Hindlimb muscle (tissue), 1 donor: ENCODE measurements at places on chromosomes 11 and 22. TPM values are rescaled to one million over a fixed set of nuclear protein-coding genes. Genes with fewer than 3 reads are reported as not detected.

GRCh38 chr22:37309211-37310074 lies 27.1 kb downstream of the CYTH4 start:
- DNase-seq, result no peak

DNA sequence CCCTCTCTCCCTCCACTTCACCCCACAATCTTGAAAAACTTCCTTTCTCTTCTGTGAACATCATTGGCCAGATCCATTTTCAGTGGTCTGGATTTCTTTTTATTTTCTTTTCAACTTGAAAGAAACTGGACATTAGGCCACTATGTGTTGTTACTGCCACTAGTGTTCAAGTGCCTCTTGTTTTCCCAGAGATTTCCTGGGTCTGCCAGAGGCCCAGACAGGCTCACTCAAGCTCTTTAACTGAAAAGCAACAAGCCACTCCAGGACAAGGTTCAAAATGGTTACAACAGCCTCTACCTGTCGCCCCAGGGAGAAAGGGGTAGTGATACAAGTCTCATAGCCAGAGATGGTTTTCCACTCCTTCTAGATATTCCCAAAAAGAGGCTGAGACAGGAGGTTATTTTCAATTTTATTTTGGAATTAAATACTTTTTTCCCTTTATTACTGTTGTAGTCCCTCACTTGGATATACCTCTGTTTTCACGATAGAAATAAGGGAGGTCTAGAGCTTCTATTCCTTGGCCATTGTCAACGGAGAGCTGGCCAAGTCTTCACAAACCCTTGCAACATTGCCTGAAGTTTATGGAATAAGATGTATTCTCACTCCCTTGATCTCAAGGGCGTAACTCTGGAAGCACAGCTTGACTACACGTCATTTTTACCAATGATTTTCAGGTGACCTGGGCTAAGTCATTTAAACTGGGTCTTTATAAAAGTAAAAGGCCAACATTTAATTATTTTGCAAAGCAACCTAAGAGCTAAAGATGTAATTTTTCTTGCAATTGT lies 92.3 kb downstream of the CD44 start:
- DNase-seq, result no peak

DNA sequence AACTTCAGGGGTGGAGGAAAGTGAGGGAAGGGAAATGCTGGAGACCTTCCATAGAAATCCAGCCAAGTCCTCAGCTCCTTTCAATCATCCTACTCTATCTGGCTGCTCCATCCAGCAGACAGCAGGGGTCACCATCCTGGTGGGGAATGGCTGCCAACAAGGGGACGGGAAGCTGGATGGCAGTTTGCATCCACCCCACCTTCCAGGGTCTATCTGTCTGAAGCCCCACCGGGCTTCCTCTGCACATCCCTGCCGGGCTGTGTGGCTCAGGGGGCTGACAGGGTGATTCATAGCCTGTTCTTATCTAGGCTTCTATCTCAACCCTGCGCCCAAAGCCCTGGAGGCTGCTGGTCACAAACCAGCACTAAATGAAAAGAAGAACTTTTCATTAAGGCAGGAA lies 1.1 kb downstream of the SYTL2 start:
- DNase-seq, result no peak

- no peak for DNase-seq
Observed at GRCh38 chr11:6489306-6489705, 7.8 kb upstream of the DNHD1 start.

- DNase-seq, result no peak
Observed at GRCh38 chr11:20060181-20060580, 100.1 kb downstream of the DBX1 start.

DNA sequence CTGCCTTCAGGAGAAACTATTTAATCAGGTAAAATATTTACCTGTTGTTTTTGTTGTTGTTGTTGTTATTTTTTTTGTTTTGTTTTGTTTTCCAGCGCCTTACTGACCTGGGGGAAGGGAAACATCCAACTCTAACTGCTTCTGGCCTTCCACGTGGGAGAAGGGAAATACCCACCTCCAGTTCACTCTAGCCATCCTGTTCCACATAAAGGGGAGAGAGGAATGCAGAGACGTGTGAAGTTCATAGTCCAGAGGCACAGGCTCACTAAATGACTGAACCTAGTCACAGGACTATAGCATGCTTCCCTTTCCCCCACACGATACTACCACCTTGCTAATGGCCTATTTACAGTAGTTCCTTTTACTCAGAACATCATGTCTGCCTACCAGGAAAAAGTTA lies 72.4 kb upstream of the VSTM5 start:
- DNase-seq, result no peak

DNA sequence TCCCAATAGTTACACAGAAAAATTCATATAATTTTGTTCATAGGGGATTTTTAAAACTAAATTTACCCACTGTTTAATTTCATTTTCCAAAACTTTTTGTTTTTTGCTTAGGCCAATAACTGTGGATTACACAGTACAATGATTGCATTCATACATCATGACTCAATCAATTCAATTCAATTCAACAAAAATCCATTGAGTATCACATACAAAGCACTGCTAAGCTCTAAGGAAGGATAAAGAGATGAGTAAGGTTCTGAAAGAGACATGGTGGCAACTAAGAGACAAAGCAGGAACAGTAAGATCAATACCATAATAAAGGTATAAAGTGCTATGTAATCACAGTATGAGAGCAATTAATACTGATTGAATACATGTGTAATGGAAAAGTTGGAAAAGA lies 9.4 kb upstream of the LAYN start:
- DNase-seq, result no peak

DNA sequence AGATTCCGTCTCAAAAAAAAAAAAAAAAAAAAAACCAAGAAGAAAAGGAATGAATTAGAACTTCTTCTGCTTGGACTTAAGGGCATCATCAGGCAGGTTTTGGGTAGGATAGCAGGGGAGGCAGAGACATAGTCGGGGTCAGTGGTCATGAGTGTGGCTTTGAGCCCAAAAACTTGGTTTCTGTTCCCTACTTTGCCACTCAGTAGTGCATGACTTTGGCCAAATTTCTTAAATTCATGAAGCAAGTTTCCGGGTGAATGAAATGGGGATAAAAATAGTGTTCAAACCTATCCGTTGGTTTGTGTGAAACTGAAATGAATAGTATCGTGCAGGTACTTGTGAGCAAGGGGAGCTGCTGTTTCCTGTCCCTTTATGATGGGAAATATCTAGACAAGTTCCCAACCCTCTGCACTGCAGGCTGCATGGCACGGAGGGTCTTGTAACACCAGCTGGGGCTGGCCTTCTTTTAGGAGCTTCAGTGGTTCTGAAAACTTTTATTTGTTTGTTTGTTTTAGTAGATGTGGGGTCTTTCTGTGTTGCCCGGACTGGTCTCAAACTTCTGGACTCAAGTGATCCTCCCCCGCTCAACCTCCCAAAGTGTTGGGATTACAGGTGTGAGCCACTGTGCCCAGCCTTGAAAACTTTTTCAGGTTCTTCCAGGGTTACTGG lies 18.4 kb downstream of the NEAT1 start:
- no peak for DNase-seq

- no peak for DNase-seq
Observed at GRCh38 chr11:107851704-107852310, 6.8 kb downstream of the SLC35F2 start.

DNA sequence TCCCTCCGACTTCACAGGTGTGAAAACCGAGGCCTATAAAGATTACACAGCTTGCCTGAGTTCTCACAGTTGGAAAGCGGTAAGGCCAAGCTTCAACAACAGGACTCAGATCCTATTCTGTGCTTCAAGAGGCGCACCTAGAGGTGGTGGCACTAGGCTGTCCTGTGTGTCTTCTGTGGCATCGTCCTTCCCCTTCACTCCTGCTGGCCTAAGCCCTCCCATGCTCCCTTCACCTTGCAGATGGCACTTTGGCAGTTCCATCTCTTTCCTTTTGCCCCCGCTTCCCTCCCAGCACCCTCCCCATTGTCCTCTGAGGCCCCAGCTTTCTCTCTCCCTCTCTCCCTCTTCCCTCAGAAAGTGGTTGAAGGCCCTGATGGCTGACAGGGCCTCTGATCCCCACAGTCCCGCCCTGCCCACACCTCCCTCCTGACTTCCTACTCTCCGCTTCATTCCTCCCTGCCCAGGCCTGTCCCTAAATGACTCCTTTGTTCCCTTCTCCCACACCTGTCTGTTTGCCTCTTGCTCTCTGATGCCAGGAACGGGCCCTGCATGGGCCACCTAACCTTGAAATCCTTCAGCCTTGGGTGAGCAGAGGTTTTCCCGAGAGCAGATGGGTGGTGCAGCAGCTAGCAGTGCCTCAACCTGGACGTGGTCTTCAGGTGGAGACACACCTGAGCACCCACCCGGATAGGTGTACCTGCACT lies 5.8 kb downstream of the TRIM29 start:
- DNase-seq, result no peak

DNA sequence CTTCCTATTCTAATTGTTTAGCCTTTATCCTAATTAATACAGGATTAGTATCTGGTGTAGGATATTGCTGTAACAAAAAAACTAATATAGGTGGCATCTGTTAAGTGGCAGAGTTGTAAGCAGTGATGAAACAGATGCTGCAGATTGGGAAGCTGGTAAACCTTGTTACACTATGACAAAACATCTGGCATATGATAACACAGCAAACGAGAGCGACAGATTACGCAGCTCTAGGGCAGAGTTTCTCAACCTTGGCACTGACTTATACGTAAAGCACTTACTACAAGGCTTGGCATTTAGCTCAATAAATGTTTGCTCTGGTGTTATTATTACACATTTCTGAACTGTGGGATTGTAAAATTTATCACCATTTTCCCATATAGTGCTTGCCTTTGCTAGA lies 137.0 kb downstream of the ATG16L2 start:
- DNase-seq, result no peak

DNA sequence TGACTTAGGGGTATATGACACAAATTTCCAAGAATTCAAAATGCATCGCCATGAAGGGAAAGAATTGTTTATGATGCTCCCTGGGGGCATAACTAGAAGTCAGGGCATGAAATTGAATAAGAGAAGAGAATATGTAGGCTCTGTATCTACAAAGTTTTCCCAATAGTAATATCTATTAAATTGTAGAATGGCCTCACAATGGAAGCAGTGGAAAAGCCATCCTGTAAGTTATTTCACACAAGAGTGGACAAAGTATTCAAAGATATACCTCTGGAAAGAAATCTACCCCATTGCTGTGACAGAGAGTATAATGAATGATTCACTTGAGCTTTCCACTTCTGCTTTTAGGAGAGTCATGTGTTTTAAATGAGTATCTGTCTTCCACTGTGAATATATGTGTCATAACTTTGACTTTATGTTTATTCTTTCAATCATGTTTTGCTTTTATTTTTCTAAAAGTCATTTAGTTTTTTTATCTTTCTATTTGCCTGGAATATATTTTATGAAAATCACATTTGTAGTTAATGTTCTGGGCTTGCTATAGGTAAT lies 65.7 kb upstream of the DDI1 start:
- DNase-seq, result no peak

DNA sequence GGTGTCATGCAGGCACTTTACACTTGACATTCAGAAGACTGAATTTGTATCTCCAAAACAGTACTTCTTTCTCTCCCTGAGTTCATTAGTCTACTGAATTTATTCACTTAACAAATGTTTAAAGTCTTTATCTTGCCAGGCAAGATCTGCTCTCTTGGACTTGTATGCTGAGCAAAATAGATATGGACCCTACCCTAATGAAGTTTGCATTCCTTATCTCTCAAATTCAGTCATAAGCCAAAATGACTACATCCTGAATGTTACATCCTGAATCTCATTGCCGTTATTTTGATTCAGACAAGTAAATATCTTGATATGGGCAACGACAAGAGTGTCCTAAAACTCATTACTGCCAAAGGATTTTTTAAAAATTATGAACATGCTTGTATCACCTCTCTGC lies 29.7 kb downstream of the FAR1 start:
- no peak for DNase-seq

- DNase-seq, result no peak
Observed at GRCh38 chr11:61589961-61590360, 9.1 kb upstream of the SYT7 start.

GRCh38 chr11:64538501-64538951 lies 52.5 kb upstream of the SLC22A12 start:
- DNase-seq, result no peak

GRCh38 chr22:28973352-28973751 lies 88.3 kb downstream of the C22orf31 start:
- DNase-seq, result no peak

DNA sequence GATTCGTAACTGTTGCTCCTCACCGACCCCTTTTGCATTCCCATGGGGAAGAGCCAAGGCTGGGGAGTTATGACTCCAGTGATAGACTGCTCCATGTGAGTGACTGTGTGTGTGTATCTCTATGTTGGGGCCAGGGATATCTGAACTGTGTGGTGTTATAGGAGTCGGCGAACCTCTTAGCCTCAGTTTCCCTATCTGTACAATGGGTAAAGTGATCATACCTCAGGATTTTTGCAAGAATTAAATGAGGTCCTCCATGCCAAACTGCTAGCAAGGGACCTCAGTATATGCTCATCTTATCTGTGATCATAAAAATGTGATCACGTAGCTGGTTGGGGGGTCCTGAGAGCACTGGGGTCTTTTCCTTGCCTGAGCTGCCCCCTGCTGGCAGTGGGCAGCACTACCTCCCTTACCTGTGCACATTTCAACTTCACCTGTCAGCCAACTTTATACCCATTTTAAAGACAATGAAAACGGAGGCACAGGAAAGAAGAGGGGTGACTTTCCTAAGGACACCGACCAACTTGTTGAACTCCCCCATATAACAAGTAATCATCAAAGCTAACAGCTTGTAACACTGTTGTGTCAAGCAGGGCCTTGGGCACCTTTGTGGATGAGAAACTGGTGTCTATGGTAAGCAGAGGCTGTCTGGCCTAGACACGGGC lies 1.4 kb upstream of the DPP3 start:
- no peak for DNase-seq

DNA sequence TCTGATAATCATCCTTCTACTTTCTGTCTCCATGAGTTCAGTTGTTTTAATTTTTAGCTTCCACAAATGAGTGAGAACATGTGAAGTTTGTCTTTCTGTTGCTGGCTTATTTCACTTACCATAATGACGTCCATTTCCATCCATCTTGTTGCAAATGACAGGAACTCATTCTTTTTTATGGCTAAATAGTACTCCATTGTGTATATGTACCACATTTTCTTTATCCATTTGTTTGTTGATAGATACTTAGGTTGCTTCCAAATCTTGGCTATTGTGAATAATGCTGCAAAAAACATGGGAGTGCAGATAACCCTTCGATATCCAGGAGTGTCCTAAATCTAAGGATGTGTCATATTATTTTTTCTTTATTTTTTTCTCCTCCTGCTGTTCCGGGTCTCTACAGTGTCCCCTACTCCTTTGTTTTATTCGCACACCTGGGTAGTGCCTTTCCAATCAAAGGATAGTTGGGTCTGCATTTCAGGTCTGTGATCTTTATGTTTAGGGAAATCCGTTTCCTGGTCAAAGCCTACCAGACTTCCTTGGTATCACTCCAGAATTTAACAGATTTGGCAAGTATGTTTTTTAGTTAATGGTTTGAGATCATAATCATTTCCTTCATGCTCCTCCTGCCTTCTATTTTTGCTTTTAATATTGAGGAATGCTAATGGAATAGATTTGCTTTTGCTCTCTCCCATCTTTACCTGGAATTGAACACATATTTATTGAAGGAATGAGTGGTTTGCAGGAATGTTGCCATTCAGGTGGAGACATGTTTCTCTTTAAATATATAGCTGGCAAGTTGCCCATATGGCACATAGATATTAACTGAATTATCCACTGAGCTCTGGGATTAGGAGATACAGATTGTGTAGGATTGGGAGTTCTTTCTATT lies 53.7 kb downstream of the ARHGEF12 start:
- no peak for DNase-seq

POLR2F gene
- polyA plus RNA-seq, result 39.1 TPM

SHANK2 gene
- 2.9 TPM for polyA plus RNA-seq

C22orf42 gene
- polyA plus RNA-seq, result not detected

DGCR6 gene
- 63.4 TPM for polyA plus RNA-seq

B3GAT3 gene
- 21.4 TPM for polyA plus RNA-seq

MRGPRF gene
- polyA plus RNA-seq, result 17.4 TPM

OTOG gene
- 0.08 TPM for polyA plus RNA-seq
